NCI-H2227 treated with DMSO at 0.1 percent for 48 hours (cell line): ENCODE measurements at places on chromosomes 11 and 22.

DNA sequence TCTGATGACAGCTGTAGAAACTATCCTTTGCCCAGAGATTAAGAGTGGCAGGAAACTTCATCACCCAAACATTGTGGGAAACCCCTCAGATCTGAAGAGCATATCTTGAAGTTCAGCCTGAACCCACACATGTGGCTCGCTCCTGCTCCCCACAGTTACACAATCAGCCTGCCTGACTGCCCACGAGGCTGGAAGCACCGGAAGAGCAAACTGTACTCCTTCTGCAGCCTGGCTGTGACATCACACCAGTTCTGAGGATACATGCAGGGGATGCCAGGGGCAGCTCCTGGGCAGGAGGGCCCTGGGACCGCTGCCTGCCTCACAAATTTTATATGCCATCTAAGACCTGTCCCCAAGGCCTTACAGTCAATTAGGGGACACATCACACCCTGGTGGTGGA is 444.4 kb downstream of the BUD13 start:
- DNase-seq: no peak

DNA sequence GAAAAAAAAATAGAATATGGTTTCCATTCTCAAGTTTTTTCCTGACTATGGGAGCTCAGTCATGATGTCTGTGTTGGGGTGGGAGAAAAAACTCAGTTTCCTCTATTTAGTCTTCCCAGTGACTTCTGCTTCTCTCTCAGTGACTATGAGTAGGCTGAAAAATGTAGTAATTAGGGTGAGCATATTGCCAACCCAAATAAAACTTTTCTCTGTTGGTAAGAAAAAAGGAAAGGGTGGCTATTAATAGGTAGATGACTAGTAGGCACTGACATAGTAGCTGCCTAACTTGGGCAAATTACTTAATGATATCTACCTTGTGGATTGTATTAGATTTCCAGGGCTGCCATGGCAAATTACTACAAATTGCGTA is 34.2 kb upstream of the BIRC3 start:
- no peak for DNase-seq

DNA sequence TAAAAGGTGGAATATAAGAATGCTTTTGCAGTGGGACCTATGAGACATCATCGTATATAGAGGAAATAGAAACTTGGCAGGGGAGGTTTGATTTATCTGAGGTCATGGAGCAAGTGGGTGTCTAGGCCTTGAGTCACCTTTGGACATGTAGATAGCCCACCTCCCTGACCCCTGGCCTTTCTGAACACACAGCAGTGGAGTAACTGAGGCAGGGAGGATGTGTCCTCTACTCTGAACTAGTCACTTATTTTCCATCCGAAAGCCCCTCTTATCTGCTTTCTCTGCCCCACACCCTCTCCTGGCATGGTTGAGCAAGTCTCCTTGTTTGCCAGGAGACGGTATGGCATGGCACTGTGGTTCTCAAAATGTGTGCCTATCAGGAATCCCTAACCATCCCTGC is 7.9 kb downstream of the CD82 start:
- no peak for DNase-seq

DNA sequence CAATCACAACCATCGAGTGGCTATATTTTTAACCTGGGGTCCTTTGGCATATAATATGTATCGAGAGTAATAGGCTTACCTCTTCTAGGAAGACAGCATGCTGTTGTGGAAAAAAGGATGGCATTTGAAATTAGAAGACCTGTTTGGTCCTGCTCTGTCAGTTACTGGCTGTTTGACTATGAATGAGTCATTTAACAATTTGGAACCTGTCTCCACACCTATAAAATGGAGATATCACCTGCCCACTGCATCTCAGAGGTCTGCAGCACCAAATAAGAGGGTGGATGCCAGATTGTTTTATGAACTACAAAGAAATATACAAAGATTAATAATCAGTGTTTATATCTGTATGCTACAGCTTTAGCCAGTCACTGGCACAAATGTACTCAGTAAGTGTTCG is 60.8 kb downstream of the SLC25A17 start:
- DNase-seq: no peak

DNA sequence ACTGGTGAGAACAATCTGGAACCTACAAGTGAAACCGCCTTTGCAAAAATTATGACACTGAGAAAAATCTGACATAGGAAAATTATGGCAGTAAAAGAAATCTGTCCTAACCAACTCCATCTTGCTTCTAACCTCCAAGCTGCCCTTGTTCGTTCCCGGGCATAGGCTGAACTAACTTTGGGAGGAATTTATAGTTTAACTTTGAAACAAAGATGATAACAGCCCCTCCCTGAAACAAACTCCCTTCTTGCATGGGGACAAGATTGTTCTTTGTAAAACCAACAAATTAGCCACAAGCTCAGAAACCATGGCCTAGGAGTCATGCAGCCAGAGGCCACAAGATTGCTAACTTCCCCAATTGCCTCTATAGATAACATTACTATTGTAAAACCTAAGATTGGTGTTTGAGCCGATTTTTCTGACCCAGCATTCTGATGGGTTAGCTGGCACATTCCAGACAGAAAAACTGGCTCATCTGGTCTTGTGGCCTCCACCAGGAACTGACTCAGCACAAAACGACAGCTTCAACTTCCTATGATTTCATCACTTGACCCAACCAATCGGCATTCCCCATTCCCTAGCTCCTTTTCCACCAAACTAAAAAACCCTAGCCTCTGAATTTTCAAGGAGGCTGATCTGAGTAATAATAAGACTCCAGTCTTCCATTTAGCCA is 3.6 kb upstream of the CCDC81 start:
- no peak for DNase-seq

- no peak for DNase-seq
These were observed 10.7 kb upstream of the IL18BP start for GRCh38 chr11:71988050-71988449.

DNA sequence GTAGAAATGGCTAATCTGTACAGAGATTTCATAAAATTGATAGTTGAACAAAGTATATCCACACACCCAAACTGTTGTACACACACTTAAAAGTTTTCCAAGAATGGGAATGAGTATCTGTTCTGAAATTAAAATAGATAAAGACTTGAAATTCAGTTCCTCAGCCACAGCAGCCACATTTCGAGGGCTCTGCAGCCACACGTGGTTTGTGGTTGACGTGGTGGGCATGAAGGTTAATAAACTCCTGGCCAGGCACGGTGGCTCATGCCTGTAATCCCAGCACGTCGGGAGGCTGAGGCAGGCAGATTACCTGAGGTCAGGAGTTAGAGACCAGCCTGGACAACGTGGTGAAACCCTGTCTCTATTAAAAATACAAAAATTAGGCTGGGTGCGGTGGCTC is 24.0 kb downstream of the TPST2 start:
- no peak for DNase-seq

GRCh38 chr11:59289356-59290181 is 69.1 kb upstream of the OR5AN1 start:
- no peak for DNase-seq

- peak; percentile 25 for DNase-seq
These were observed 55.1 kb downstream of the PACSIN2 start for GRCh38 chr22:42959576-42960509.

DNA sequence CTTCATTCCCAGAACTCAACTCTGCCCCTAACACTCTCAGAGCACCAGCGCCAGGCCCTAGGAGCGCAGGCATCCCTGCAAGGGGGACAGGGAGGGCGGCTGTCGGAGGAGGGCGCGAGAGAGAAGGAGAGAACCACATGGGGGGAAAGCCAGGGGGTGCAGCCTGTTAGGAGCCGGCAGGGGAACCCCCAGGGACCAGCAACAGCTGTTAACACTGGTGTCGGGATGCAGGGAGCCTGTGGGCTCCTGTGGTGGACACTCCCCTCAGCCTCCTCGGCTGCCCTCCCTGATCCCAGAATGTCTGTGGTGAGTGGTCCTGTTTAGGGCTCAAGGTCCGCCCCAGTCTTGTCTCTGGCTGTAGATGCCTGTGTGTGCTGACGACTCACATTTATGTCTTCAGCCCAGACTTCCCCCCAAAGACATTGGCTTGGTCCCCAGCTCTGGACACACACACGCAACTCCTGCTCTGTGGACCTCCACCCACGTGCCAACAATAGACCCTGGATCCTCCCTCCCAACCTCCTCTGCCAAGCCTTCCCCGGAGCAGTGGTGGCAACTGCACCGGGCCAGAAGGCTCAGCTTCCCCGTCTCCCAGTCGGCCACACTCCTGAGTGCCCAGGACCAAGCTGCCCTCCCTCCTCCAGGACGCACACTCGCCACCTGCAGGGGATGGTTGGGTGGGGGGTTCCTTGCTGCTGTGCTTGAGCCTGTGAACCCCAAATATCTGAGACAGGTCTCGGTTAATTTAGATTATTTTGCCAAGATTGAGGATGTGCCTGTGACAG is 817 bp upstream of the IFITM5 start:
- no peak for DNase-seq

- DNase-seq: no peak
These were observed 68.9 kb upstream of the POU2AF2 start for GRCh38 chr11:111176603-111177002.

DNA sequence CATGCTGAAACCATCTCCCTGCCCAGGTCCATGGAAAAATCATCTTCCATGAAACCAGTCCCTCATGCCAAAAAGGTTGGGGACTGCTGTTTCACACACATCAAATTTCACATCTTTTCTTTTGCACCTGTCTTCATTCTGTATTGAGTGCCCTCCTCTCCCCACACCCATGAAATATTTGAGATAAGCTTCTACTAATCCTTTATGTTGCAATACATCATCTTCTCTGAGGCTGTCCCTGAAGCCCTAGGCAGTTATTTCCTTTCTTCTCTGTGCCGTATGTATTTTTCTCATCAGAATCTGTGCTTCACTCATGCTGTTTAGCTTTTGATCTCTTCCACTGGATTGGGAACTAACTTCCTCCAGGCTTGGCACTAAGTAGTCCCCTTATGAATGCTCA is 40.0 kb upstream of the RRM1 start:
- no peak for DNase-seq

- DNase-seq: no peak
These were observed 27.5 kb upstream of the MTNR1B start for GRCh38 chr11:92941676-92942571.

DNA sequence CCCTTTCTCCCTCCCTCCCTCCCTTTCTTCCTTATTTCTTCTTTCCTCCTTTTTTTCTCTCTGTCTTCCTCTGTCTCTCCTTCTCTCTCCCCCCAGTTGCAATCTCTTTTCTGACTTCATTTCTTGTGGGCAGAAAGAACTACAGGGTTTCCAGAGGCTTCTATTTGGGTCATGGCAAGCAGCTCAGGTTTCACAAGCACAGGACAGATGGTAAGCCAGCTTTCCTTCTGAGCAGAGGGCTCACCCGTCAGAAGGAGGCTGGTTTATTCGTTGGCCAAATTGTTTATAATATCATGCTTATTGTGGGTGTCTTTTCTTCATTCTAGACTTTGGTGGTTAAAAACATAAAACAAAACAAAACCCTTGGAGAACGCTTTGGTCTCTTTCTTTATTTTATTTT is 58.9 kb upstream of the CLMP start:
- DNase-seq: no peak

- no peak for DNase-seq
These were observed 55.1 kb downstream of the CYTH4 start for GRCh38 chr22:37337204-37337943.

GRCh38 chr11:60377401-60378136 is 763 bp upstream of the MS4A7 start:
- no peak for DNase-seq

GRCh38 chr22:50613291-50613981 is 12.8 kb downstream of the MAPK8IP2 start:
- no peak for DNase-seq

- no peak for DNase-seq
These were observed 7.8 kb downstream of the KCNE3 start for GRCh38 chr11:74459584-74459983.

DNA sequence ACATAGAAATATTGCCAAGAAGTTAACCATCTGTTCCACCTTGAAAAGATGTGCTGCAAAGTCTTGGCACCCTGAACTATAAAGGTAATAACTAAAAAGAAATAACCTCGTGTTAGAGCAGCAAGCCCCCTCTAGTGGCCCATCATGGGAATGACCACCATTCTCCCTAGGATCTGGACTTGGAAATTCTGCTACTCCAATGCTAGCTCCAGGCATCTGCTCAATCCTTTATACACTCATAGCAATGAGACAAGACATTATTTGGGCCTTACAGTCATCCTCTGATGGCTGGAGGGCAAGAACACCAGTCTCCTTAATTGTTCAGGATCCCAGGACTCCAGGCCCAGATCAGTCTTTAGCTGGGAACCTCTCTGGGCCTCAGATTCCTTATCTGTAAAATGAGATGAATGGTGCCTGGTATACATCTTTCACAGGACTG is 76.0 kb downstream of the CWC15 start:
- DNase-seq: peak; percentile 27

DNA sequence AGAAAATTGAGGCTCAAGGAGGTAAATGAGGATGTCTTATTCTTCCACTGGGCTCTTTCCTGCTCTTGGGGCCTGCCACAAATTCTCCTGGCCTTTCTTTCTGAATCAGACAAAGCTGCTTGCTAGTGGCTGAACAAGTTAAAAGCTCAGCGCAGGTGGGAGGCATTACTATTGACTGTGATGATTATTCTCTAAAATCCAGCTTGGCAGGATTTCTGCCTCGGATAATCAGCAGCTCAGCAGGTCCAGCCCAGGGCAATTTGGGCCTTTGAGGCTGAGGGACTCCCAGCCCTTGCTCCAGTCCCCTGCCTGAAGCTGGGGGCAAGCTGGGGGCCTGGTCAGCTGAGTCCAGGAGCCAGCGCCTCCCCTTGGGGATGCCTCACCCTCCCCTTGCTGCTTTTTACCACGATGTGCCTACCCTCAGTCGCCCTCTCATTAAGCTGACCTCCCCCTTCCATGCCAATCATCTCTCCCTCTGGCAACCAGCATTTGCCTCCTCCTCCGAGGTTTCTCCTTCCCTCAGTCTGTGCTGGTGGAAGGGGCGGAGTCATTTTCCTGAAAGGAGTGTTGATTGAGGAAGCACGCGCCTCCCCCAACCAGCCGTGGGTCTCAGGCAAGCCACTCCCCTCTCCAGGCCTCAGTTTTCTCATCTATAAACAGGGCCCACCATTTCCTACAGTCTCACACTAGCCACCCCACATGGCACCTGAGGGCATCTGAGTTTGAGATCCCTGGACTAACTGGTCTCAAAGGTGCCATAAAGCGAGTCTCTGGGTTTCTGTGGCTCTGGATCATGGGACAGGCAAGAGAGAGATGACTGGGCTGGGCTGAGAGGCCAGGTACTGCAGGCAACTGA is 60.6 kb upstream of the PRDM11 start:
- no peak for DNase-seq

DNA sequence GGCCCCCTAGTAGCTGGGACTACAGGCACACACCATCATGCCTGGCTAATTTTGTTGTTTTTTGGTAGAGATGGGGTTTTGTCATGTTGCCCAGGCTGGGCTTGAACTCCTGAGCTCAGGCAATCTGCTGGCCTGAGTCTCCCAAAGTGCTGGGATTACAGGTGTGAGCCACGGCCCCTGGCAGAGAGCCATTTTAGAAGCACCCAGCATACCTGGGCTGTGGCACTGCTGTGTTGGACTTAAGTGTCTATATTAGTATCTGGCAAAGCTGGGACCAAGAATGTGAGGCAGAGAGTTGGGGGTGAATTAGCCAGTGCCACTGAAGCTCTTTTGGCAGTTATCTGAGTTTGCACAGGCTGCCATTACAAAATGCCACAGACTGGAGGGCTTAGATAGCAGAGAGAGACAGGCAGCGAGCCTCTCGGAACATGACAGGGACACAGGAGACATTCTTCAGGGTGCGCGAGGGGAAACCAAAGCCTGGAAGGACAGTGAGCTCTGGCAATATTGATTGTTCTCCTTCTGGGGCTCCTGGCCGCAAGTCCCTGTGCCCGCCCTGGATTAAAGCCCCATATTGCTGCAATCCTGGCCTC is 87.7 kb upstream of the ALX4 start:
- DNase-seq: no peak
